ENCODE measurements at places on chromosomes 12 and 14.

DNA sequence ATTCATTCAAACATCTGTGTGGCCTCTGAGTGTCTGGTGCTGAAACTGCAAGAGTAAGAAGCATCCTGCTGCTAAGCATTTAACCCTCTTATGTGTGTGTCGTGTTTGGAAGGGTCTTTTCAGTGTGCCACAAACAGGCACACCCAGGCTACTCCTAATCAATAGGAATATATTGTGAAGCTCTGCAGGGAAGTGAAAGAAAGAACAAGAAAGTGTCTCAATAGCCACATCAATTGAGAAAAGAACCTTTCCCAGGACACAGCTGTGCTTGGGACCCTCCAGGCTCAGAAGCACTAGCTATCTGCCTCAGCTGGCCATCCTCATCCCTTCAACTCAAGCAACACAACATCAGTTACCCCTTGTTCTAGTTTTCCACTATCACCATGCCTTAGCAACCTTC, 13.4 kb upstream of the KRAS start:
- DNase-seq, result no peak

GRCh38 chr14:41859336-41859735, 252.7 kb downstream of the LRFN5 start:
- DNase-seq, result no peak

DNA sequence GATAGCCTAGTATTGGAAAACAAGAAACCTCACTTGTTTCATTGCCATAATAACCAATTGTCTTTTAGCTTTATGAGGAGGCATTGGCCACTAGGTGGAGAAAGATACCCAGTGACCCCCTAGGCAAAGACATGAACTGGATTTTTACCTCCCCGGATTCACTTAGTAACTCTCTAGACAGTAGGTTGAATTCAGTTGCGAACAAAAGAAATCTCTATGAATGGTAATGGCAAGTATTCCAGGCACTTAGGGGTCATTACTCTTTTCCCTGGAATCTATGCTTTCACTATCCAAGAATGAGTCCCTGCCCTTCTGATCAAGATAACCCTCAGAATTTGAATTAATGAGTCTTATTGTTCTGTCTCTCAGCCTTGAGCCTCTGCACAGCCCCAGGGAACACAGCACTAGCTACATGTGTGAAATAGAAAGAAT, 29.5 kb upstream of the RHOJ start:
- DNase-seq, result no peak

DNA sequence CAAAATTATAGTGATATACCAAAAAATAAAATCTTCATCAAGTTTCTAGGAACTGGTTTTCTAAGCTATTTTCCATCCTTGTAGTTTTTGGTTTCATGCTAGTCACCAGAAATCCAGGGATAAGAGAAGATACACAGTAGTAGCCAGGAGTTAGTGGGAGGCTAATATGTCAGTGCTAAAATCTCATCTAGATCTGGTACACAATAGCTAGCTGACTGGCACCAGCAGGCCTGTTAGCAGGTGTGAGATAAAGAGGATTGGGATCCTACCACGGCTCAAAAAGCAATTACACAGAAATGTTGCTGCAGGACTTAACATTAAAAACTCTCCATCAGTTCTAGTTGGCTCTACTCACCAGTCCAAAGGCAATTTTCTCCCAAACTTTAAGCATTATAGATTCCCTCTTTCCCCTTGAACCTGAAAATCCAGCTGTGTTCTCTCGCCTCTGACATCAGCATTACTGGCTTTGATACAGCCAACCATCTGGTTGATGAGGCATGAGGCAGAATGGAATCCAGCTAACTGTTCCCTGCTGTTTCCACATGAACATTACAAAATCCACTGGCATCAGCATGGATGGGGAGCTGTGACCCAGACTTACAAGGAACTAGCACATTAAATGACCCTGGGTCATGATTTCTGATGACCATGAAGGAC, 41.8 kb upstream of the CCDC196 start:
- no peak for DNase-seq

- DNase-seq, result no peak
These were observed 12.4 kb upstream of the PCNX1 start for GRCh38 chr14:70894868-70895267.

- DNase-seq, result no peak
These were observed 40.0 kb upstream of the DDX11 start for GRCh38 chr12:31033681-31034080.

- DNase-seq, result no peak
These were observed 394.6 kb downstream of the PAWR start for GRCh38 chr12:79296133-79296532.

- DNase-seq, result peak; percentile 36
These were observed 42.6 kb upstream of the FOXJ2 start for GRCh38 chr12:7989827-7990491.

- no peak for DNase-seq
These were observed 50.7 kb upstream of the KCNC2 start for GRCh38 chr12:75260316-75260715.

GRCh38 chr14:102683399-102684297, 91.2 kb downstream of the RCOR1 start:
- DNase-seq, result no peak

DNA sequence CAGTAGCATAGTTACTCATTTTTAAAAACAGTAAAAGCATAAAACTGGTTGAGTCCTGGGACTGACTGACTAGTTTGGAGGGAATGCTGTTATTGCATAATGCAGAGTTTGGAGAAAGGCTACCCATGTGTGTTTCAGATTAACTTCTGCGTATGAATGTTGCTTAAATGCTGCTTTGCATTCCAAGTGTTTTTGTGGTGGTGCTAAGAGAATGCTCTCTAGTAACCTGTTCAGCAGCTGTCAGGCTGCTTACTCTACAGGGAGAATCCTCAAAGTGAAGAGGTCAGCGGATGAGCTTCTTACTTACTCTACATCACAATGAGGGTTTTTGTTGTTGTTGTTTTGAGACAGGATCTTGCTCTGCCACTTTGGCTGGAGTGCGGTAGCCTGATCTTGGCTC, 4.3 kb downstream of the DLST start:
- no peak for DNase-seq

GRCh38 chr14:56694609-56695008, 115.0 kb downstream of the TMEM260 start:
- no peak for DNase-seq

DNA sequence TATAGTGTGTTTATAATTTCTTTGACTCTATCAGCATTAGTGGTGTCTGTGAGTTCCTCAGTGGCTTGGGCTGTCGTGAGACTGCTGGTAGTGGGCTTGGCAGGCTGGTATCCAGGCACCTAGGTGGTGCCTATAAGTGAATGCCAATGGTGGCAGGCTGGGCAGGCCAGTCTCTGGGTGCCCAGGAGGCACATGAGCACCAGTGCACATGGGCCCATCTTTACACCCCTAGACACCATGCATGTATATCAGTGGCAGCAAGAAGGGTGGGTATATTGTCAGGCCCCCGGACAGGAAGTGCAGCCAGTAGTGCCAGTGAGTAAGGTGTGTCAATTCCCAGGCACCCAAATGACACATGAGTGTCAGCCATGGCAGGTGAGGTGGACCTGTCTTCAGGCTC, 138.2 kb downstream of the PRKD1 start:
- DNase-seq, result no peak

DNA sequence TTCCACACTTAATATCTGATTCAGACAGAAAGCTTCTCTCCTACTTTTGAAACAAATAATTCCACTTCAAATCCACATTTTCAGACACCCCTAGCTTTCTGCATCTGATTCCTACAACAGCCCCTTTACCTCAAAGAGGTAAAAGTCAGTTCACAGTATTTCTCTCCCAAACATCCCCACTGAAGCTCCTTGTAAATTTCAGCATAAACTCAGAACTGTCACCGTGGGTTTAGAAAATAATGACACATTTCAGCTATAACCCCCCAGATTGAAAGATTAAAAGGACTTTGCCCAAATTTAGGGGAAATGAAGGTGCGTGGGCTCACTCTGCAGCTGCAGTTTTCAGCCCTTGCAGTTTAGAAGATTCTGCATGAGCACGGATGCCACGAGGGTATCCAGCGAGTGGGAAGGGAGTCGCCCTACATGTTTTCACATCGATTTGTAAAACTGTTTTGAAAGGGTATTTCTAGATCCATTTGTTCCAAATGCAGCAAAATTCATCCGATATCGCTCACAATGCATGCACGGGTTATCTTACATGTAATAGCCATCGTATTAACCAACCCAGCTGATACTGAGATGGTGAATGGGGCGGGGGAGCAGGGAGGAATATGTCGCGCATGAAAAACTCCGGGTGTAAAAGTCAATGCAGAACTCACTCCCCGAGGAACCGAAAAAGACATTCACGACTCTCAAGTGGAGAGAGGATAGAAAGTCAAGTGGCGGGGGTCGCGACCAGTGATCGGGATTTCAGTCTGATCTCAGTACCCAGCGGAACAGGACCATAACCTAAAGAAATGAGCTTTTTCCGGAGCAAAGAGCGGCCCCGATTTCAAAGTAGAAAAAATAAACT, 5.0 kb upstream of the CCND2 start:
- peak; percentile 16 for DNase-seq

DNA sequence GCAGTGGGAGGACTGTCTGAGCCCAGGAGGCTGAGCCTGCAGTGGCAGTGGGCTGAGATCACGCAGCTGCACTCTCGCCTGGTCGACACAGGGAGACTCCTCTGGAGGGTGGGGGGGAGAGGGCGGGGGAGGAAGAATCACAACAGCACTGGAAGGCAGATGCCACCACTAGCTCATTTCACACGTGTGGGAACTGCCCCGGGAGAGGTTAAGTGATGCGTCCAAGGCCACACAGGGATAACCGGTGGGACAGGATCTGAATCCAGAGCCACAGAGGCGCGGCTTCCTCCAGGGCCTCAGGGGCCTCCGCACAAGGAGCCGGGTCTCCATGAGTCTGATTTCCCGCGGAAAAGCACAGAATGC, 20.8 kb downstream of the STX2 start:
- DNase-seq, result no peak

DNA sequence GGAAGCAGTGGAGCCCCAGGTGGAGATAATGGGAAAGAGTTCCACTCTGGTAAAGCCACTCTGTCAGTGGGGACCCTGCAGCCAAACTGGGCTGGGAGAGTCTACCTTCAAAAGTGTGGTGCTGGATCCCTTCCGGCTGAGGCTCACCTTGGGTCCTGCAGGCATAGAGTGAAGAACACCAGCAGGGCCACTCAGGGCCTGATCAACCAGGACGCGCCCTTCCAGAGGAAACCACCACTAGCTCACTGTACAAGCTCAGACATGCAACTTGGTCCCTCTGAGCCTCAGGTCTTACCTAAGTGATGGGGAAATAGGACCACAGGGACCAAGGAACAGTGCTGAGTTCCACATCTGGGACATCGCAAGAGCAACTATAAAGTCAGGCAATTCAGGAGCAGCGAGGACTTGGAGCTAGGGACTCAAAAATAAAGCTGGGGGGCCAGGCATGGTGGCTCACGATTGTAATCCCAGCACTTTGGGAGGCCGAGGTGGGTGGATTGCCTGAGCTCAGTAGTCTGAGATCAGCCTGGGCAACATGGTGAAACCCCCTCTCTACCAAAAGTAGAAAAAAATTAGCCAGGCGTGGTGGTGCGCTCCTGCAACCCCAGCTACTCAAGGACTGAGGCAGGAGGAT, 5.9 kb upstream of the PRPH start:
- no peak for DNase-seq

DNA sequence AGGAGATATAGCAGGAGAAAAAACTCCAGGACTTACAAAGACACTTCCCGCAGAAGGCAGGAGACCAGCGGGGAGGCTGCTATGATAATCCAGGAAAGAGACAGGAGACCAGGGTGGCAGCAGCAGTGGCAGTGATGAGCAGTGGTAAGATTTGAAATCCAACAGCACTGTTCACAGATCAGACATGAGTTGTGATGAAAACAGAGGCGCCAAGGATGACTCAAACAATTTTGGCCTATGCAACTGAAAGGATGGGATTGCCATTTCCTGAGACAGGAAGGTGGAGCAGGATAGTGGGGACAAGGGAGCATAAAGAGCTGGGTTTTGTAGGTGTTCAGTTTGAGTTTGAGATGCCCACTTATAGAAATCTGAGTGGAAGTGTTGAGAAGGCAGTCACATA, 108.6 kb upstream of the DYRK2 start:
- no peak for DNase-seq

DNA sequence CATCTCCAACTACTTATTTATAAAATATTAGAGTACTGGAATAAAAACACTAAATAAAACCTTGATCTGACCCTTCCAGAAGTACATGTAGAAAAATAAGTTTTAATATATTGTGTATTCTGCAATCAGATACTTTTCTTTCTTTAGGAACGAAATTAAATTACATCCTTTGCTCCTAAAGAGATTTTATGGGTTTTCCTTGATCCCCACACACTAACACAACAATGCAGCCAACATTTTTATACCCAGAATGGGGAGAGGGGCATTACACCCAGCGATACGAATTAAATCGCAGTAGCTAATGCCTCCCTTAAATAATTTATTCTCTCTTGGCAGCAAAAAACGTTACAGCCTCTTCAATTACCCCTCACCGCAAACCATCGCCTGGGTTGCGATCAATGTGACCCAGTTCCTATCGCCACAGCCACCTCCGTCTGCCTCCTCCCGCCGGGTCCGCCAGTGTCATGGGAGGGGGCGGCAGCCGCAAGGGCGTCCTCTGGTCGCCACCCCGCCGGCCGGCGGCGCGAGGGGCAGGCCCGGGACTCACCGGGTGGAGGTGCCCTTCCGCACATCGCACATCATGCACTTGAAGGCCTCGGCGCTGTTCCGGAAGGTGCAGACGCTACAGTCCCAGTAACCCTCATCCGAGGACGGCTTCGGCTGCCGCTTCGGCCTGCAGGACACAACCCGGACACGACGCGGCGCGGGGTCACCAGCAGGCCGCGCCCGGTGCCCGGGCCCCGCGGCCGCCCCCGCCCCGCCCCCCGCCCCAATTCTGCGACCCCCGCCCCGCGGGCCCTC, 796 bp downstream of the YAF2 start:
- peak; percentile 56 for DNase-seq

GRCh38 chr12:103586791-103587370, at the start of gene STAB2:
STAB2 (plus strand) TSS chr12:103587273; CDS start chr12:103587477, 204 bp downstream.
- DNase-seq, result no peak

GRCh38 chr14:73935666-73936065, 14.2 kb downstream of the FAM161B start:
- DNase-seq, result no peak

- DNase-seq, result no peak
These were observed 370.6 kb upstream of the PRICKLE1 start for GRCh38 chr12:42960087-42960527.

- DNase-seq, result no peak
These were observed at the start of gene TCL1B for GRCh38 chr14:95685978-95686922. TCL1B (plus strand) TSS chr14:95686426; CDS start chr14:95686468, 42 bp downstream.
